ENCODE measurements at places on chromosomes 12 and 14. TPM values are rescaled to one million over a fixed set of nuclear protein-coding genes. Genes with fewer than 3 reads are reported as not detected.

DNA sequence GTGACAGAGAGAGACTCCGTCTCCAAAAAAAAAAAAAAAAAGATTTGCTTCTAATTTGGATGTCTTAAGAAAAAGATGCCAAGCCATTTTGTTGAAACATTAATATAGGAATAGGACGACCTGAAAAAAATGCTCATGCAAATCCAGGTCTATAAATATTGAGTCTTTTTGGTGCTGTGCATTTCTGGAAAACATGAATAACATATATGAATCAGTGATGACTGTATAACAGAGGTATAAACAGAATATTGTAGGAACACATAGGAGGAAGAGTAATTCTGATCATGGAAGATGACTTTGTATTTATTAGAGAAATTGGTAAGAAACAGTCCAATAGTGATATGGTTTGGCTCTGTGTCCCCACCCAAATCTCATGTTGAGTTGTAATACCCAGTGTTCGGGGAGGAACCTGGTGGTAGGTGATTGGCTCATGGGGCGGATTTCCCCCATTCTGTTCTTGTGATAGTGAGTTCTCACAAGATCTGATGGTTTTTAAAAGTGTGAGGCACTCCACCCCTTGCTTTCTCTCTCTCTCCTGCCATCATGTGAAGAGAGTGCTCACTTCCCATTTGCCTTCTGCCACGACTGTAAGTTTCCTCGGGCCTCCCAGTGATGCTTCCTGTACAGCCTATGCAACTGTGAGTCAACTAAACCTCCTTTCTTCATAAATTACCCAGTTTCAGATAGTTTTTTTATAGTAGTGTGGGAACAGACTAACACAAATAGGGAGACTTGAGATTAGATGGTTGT lies 3.0 kb upstream of the SRSF5 start:
- no peak for DNase-seq

DNA sequence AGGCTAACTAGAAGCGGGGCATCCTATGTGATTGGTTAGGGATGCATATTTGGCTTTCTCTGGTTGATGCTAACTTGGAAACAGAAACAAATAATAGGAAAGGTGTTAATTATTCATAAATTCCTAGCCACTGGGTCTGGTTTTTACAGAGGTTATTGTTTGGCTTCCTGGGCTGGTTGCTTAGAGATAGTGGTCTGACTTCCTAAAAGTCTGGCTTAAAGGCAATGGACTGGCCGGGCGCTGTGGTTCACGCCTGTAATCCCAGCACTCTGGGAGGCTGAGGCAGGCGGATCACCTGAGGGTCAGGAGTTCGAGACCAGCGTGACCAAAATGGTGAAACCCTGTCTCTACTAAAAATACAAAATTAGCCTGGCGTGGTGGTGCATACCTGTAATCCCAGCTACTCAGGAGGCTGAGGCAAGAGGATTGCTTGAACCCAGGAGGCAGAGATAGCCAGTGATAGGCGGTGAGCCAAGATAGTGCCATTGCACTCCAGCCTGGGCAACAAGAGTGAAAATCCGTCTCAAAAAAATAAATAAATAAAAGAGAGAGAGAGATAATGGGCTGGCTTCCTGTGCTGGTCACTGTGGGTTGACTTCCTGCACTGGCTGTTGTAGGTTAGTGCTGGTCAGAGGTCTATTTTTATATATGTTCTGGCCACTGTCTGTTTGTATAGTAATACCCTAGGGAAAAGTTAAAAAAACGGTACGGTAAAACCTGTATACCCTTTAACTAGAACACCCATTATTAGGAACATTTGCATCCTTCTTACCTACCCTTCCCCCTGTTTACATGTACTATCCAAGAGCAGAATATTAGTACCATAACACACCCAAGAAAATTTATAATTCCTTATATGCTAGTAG lies 24.1 kb downstream of the OR6S1 start:
- DNase-seq: no peak

The RTL1 gene
- not detected for total RNA-seq

The POTEG gene
- not detected for total RNA-seq

The MAP1LC3B2 gene
- total RNA-seq: 16.9 TPM

The ATG2B gene
- 54.2 TPM for total RNA-seq

Measured in stomach (tissue), 19 donors.